Sigmoid colon (tissue), 7 donors: ENCODE measurements at places on chromosomes 11 and 22.

DNA sequence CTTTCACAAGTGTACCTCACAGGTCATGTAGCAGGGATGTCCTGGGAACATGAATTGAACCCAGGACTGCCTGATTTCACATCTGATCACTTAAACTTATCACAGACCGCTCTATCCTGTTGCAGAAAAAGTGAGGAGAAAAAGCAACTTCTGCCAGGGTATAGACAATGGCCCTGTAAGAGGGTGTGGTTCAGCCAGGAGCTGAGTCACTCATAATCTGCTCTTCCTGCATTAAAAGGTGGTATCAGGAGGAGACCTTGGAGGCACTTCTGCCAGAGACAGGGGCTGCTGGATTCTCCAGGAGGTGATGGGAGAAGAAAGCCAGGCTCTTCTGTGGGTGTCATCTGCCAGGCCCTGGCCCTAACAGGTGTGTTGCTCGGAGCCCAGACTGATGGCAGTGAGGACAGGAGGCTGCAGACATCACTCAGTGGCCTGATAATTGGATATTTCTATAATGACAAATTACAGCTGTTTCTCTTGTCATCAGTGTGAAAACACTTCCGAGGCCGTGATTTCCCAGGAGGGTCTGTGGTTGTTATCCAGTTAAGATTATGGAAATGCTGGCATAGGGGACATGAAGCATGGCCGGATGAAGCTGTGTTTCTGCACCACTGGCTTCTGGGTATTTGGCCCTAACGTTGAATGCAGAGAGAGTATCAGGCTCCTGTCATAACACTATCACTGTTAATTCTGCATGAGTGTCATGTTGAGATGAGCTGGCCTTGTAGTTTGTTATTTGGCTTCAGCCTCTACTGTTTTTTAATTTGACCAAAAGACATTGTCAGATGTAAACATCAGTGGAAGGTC lies 125.1 kb upstream of the ZBED5 start:
- no peak overlapping the region for H3K27ac ChIP-seq
- no peaks in the 10 kb centered on the region for H3K36me3 ChIP-seq
- no peak overlapping the region for H3K4me3 ChIP-seq
- no peaks in the 10 kb centered on the region for H3K27me3 ChIP-seq
- DNase-seq = no peak

DNA sequence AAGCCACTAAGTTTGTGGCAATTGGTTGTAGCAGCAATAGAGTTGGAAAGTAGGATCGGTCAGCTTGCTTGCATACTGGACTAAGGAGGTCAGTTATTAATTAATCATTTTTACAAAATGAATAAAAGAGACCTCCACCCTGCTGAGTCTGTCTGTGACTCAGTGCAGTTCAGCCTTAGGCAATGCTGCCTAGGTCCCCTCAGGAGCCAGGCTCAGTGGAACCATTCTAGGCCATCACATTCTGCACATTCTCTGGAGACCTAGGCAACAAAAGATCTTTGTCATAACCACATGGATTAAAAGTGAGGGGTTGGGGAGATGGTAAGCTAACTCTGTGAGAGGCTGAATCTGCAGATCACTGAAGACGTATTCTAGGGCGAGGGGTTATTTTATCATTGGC lies 178.7 kb upstream of the CADM1 start:
- no peaks in the 10 kb centered on the region for H3K36me3 ChIP-seq
- DNase-seq = no peak
- H3K27me3 ChIP-seq = no peaks in the 10 kb centered on the region
- H3K4me3 ChIP-seq = no peak overlapping the region
- no peak overlapping the region for H3K27ac ChIP-seq

DNA sequence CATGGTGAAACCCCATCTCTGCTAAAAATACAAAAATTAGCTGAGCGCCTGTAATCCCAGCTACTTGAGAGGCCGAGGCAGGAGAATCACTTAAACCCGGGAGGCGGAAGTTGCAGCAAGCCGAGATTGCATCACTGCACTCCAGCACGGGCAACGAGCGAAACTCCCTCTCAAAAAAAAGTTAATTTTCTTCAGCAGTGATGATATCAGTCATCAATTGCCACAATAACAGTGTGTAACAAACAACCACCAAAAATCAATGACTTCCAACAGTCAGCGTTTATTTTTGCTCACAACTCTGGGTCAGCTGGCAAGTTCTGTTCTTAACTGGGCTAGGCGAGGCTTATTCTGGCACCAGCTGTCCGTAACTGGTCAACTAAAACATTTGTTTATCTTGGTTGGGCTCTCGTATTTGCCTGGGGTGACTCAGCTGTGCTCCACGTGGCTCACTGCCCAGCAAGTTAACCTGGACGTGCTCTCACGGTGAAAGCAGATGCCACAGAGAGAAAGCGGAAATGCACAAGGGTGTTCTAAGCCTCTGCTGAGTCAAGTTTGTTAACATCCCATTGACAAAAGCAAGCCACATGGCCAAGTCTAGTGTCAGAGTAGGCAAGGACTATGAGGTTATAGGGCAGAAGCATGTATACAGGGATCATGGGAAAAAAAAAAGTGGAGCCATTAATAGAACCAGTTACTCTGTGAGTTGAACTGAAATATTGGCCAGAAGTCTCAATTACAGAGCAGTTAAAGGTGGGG lies 52.1 kb downstream of the LHFPL7 start:
- DNase-seq = peak; percentile 93
- H3K4me1 ChIP-seq = peaks cover 18% of the 10 kb centered on the region
- H3K36me3 ChIP-seq = no peaks in the 10 kb centered on the region
- peak overlapping the region; percentile 72 for H3K27ac ChIP-seq
- no peaks in the 10 kb centered on the region for H3K27me3 ChIP-seq

- no peak overlapping the region for H3K4me3 ChIP-seq
- no peaks in the 10 kb centered on the region for H3K36me3 ChIP-seq
- H3K27me3 ChIP-seq = no peaks in the 10 kb centered on the region
- H3K4me1 ChIP-seq = no peaks in the 10 kb centered on the region
- no peak overlapping the region for H3K27ac ChIP-seq
Measured at GRCh38 chr11:32121012-32121411, 30.1 kb downstream of the RCN1 start.

GRCh38 chr11:61773809-61774208 lies 18.6 kb downstream of the TMEM258 start:
- H3K27ac ChIP-seq = no peak overlapping the region
- peaks cover 9% of the 10 kb centered on the region for H3K4me1 ChIP-seq
- H3K27me3 ChIP-seq = peaks cover 19% of the 10 kb centered on the region
- no peaks in the 10 kb centered on the region for H3K36me3 ChIP-seq
- DNase-seq = no peak

DNA sequence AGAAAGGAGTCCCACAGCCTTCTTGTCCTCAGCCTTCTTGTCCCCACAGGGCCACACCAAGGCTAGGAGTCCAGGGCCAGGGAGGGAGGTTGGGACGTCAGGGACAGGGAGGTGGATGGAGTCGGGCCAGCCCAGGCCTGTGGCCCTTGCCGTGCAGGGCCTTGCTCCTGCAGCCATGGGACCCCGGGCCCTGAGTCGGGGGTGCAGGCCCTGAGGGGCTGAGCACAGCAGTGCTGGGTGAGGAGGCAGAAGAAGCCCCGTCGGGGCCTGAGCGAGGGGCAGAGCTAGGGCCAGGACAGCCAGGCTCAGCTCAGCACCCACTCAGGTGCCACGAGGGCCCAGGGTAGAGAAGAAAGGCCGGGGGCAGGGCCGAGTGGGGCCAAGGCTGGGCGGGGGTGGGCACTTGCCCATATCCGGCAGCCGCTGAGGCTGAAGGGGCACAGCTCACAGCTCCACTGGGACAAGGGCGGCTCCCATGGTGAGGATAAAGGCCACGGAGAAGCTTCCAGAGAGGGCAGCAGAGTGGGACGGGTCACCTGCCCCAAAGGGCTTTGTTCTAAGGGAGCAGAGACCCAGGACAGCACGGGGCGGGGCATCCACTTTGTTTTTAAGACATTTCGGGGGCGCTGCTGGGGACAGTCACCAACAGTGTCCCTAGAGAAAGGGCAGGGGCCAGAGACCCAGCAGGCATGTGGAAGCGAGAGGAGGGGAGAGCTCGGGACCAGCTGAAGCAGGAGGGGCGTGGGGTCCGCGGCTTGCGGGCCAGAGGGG lies 3.6 kb downstream of the MLC1 start:
- H3K27me3 ChIP-seq = peaks cover 12% of the 10 kb centered on the region
- no peak overlapping the region for H3K27ac ChIP-seq
- no peaks in the 10 kb centered on the region for H3K36me3 ChIP-seq
- DNase-seq = no peak
- H3K4me3 ChIP-seq = no peak overlapping the region
- H3K4me1 ChIP-seq = no peaks in the 10 kb centered on the region

- H3K27ac ChIP-seq = no peak overlapping the region
- H3K36me3 ChIP-seq = no peaks in the 10 kb centered on the region
- peaks cover 6% of the 10 kb centered on the region for H3K27me3 ChIP-seq
- H3K4me3 ChIP-seq = no peak overlapping the region
- DNase-seq = no peak
Measured at GRCh38 chr22:46528121-46528610, 9.3 kb downstream of the CELSR1 start.

DNA sequence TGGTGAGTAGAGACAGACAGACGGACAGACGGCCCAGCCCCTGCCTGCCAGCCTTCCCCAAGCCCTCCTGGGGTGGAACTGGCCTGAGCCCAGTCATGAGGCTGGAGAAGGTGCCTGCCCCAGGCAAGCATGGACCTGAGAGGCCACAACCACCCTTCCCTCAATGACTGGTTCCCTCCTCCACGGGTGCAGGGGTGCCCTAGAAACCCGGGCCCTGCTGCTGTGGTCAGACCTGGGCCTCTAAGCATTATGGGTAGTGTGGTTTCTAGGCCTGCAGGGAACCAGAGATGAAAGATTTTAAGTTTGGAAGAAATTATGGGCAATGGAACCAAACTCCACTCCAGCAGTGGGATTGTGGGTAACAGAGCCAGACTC lies 13.5 kb downstream of the RHBDD3 start:
- no peak overlapping the region for H3K4me3 ChIP-seq
- H3K27ac ChIP-seq = no peak overlapping the region
- H3K27me3 ChIP-seq = no peaks in the 10 kb centered on the region
- no peaks in the 10 kb centered on the region for H3K4me1 ChIP-seq
- no peak for DNase-seq

DNA sequence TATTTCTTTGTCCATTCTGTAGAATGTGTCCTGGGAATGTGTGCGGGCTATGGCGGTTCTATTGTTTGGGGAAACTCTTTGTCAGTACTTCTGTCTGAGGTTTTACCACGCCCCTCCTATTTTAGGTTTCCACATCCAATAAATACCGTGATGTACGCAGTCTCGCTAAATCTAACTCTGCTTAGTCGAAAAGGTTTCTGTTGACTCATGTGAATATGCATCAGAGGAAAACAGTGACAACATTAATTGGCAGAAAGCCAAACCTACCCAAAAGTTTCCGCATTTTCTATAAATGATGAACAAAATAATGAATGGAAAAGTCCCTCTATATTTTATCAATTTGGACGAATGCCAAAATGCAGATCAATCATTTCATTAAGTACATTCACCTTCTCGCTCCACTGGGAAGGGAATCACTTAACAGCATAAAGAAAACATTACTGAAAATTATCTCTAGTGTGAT lies 143.4 kb downstream of the MAML2 start:
- H3K27me3 ChIP-seq = no peaks in the 10 kb centered on the region
- no peaks in the 10 kb centered on the region for H3K4me1 ChIP-seq
- H3K4me3 ChIP-seq = no peak overlapping the region
- DNase-seq = no peak
- H3K36me3 ChIP-seq = no peaks in the 10 kb centered on the region

DNA sequence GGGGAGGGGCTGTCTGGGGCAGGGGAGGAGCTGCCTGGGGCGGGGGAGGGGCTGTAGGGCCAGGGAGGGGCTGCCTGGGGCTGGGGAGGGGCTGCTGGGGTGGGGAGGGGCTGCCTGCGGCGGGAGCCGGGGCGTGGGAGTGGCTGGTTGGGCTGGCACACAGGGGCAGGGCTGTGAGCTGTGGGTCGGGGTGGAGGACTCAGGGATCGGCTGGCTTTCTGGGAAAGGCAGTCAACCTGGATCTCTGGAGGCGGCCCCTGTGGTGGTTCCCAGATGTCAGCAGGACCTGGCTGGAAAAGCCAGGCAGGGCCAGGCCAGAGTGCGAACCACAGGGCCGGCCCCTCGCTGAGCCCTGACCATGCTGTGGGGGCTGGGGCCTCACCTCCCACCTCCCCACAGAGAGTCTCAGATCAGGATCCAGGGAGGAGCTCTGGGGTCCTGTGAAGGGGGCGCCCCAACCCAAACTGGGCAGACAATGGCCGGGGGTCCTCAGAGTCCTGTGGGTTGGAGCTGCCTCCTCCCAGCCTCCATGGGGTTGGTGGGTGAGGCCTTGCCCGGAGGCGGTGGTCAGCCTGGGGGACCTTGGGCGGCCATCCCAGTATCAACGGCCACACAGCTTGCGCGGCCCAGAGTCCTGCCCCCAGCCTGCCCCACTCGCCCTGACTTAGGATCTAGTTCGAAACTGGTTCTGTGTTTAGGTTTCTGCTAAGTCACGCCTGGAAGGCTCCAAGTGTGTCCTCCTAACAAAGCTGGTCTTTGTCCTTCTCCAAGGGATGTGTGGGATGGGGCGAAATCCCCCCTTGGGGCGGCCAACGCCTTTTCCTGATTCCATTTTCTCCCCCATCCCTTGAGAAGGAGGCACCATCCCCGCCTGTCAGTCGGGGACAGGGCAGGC lies 1.9 kb downstream of the MUC5B start:
- peaks cover 99% of the 10 kb centered on the region for H3K27me3 ChIP-seq
- no peaks in the 10 kb centered on the region for H3K4me1 ChIP-seq
- H3K4me3 ChIP-seq = no peak overlapping the region
- DNase-seq = peak; percentile 39
- H3K27ac ChIP-seq = no peak overlapping the region

- H3K36me3 ChIP-seq = peaks cover 22% of the 10 kb centered on the region
- no peaks in the 10 kb centered on the region for H3K27me3 ChIP-seq
- no peaks in the 10 kb centered on the region for H3K4me1 ChIP-seq
- DNase-seq = no peak
- H3K4me3 ChIP-seq = no peak overlapping the region
Measured at GRCh38 chr11:47328449-47329390, 23.8 kb downstream of the MYBPC3 start.

- H3K36me3 ChIP-seq = no peaks in the 10 kb centered on the region
- no peak overlapping the region for H3K4me3 ChIP-seq
- no peak overlapping the region for H3K27ac ChIP-seq
- H3K27me3 ChIP-seq = peaks cover 44% of the 10 kb centered on the region
- no peak for DNase-seq
- no peaks in the 10 kb centered on the region for H3K4me1 ChIP-seq
Measured at GRCh38 chr11:45580399-45580798, 85.0 kb downstream of the CHST1 start.

DNA sequence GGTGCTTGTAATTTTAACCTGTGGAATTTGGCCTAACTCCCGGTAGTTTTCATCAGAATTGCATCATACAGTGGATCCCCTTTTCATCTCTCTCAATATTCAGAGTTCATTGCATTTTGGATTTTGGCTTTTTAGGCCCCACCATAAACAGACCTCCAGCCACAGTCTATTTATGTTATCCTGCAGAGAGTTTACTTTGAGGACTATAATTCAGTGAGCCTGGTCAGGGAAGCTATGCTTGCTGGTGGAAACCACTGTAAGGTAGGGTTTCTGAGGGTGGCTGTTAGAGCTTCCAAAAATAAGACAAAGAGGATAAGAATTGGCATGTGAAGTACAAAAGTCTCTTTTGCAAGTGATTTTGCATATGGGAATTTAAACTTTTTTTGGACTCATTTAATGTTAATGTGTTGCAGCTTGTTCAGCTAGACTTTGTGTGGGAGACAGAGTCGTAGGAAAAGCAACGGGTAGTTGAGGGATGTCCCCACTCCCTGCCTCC lies 34.8 kb upstream of the DDI1 start:
- peaks cover 18% of the 10 kb centered on the region for H3K4me1 ChIP-seq
- no peak for DNase-seq
- no peak overlapping the region for H3K27ac ChIP-seq
- H3K27me3 ChIP-seq = no peaks in the 10 kb centered on the region
